Cardiac muscle cell (in vitro differentiated cells and primary cell): ENCODE measurements at places on chromosomes 6 and 20. TPM values are rescaled to one million over a fixed set of nuclear protein-coding genes. Genes with fewer than 3 reads are reported as not detected.

- no peak for DNase-seq
These were observed 1255.1 kb upstream of the EYS start for GRCh38 chr6:66962082-66962481.

- no peak for DNase-seq
These were observed 155.2 kb upstream of the DTNBP1 start for GRCh38 chr6:15818044-15818443.

DNA sequence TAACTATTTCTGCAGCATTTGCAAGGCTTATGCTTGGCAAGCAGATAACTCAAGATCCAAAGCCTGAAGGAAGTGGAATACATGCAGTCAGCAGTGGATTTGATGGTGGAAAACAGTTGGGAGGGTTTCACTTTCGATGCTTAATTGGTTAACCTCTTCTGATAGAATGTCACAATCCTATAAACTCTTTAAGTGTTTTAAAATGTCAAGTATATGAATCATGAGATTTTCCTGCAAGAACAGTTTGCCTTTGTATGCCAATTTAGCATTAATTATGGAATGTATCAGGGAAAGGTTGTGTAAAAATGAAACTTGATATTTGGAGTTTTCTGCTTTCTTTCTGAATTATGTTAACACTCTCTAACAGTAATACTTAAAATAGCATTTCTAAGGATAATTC, 36.6 kb downstream of the NKX2-4 start:
- peak; percentile 24 for DNase-seq

DNA sequence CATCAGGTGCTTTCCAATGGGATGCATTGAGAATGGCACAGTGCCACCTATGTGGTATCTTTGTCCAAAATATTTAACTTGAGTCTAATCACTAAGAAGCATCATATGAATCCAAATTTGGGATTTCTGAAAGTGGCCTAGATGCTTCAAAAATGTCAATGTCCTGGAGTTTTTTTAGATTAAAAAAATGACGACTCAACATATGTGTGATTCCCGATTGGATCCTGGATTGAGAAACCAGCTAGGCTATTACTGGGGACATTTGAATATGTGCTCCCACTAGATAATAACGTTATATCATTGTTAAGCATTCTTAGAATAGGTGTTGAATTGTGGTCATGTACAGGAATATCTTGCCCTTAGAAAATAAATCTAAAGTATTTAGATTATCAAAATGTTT, 189.2 kb downstream of the TBXT start:
- DNase-seq, result no peak

DNA sequence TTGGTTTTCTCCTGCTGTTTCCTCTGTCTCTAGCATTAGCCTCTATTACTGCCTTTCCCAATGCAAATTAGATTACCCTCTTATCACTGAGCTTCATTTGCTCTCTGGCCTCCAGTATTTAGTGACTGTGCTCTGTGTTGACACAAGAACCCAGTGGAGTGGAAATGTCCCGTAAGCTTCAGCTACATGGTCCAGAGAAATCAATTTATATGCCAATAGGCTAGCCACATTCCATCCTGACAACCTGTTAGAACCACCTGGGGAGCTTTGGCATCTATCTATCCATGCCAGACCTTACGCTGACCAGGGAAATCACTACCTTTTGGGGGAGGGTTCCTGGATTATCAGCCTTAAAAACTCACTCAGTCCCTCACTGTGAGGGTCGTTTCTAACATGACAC, 459.6 kb downstream of the UTRN start:
- no peak for DNase-seq

DNA sequence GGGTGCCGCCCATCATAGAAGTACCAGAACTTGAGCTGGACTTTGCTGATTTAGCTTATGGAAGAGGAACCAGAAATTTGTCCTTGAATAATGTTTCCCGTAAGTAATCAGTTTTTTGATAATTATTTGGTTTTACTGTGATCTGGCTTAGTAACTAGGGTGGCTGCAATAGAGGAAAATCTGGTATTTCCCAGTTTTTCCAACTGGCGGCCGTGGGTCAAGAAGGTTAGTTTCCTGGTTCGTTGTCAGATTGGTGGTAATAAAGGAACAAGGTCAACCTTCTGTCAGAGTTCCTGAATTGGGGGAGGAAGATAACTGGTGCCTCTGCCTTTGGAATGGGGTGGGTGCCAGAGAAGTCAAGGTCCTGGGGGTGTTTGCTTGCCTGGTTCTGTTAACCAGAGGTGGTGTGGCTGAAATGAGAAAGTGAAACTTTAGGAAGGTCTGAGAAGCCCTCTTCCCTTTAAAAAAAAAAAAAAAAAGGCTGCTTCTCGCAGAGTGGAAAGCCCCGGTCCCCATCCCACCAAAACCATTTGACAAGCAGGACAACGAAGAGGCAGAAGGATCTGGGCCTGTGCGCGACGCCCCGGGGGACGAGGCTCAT, at the start of gene CALHM6:
TSS of gene CALHM6 (plus strand) at position 45 of the 601 bp plus-strand sequence. CDS start at position 600, 555 bp downstream.
- no peak for DNase-seq

DNA sequence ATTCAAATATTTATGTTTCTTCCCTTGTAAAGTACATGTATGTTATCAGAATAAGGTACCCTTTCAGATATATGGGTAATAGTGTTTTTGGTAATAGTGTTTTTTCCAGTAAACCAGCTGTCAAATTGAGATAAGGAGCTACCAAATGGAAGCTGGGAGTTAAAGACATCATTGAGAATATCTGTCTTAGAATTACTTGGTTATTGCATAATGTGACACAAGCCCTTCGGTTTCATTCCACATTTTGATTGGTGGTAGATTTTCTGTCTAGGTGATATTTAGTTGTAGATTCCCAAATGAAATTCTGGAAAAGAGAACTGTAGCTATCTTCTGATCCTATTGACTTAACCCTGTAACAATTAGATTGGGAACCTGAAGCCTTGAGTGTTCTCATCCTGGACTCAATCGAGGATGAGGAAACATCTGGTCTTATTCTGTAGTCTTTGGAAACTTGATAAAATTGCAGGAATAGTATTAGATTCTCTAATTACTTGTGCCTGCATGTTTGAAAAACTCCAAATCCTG, 75.1 kb upstream of the SYNJ2 start:
- DNase-seq, result no peak

DNA sequence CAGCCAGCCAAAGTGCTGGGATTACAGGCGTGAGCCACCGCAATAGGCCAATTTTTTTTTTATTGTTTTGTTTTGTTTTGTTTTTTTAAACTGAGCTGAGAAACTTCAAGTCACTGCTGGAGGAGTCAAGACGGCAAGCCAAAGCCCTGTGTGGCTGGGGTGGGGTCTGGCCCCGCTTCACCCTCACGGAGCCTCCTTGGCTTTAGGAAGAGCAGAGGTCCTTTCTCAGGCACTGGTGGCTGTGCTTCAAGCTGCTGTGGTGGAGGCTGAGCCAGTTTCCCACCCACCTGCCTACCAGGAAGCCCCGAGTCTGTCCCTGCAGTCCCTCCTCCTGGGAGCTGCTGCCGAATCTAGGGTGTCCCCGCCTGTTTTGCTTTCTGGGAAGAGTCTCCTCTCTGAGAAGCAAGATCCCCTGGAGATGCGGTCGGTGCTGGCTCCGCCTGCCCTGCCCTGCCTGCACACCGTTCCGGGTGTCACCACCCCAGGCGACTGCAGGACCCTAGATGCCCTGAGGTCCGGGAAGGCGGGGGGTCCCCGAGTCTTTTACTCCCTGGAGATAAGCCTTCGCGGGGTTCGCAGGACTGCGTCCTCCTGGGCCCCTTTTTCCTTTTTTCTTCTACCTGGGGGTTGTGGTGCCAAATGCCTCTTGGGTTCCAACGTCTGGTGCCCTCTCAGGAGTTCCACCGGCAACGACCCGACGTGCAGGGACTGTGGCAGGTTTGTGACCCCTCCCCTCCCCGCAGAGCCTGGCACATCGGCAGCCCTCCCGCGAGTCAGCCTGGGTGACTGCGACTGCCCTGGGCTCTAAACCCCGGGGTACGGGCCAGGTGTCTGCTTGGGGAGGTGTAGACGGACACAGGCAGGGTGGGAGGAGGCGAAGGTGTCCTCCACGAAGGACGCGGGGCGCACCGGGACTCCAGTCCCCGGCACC, 100.7 kb downstream of the TAF4 start:
- no peak for DNase-seq

GRCh38 chr20:34112600-34113101, 608 bp upstream of the EIF2S2 start:
- peak; percentile 65 for DNase-seq

GRCh38 chr6:131914967-131915751, 36.0 kb downstream of the CCN2 start:
- peak; percentile 89 for DNase-seq

DNA sequence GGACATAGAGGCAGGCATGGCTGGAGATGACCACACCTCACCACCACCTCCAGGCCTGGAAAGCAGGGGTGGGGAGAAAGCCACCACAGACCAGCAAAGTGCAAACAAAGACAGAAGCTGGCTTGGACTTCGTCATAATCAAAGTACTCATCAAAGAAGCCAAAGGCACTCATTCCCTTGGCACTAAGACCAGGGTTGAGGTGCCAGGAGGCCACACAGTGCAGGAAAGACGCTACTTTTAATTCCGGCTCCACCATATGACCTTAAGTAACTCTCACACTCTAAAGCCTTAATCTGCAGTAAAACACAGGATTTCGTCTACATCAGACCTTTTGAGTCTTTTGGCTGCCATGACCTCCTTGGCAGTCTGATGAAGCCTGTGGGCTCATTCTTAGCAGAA, 123.1 kb downstream of the HIVEP2 start:
- no peak for DNase-seq

DNA sequence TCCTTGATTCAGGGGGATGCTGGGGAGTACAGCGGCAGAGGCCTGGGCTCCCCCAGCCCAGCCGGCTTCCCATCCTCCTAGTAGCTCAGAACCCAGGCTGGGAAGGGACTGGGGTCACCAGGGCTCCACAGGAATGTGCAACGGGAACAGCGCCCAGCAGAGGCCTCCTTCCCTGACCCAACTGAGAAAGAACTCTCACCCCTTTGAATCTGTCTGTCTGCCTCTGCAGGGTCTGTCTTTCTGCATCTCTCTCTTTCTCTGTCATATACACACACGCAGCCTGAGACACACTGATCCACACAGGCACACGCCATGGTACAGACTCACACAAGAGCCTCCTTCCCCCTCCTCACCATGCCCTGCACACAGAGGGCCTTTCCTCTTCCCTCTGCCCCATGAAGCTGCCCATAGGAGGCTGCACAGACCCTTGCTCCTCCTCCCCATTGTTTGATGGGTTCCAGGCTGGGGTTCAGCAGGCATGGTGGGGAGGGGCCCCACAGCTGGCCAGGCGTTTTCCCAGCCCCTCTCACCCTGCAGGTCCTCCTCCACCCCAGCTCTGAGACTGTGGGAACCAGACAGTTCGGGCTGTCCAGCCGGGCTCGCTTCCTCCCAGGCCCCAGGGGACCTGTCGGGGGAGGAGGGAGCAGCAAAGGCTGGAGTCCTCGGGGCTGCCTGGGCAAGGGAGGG, 2.8 kb downstream of the FOXS1 start:
- DNase-seq, result no peak

- no peak for DNase-seq
These were observed 57.5 kb downstream of the SNX9 start for GRCh38 chr6:157880534-157880933.

DNA sequence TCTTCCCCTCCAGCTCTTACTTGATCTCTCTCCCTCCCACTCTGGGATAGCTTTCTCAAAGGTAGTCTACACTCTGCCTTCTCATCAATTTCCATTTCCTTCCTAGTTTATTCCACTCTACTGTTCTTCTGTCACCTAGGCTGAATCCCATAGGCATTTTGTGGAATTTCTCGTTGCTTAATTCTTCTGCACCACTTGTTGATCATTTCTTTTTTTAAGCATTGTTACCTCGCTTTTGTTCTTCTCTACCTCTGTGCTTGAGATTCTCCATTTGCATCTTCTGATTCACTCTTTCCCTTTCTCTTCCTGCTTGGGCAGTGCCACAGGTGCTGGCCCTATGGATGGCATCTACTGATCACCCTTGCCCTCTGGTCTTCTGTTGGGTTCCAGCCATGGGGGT, 567.2 kb downstream of the CDH26 start:
- DNase-seq, result no peak

- peak; percentile 34 for DNase-seq
These were observed 3.5 kb downstream of the TGM3 start for GRCh38 chr20:2299301-2299700.

DNA sequence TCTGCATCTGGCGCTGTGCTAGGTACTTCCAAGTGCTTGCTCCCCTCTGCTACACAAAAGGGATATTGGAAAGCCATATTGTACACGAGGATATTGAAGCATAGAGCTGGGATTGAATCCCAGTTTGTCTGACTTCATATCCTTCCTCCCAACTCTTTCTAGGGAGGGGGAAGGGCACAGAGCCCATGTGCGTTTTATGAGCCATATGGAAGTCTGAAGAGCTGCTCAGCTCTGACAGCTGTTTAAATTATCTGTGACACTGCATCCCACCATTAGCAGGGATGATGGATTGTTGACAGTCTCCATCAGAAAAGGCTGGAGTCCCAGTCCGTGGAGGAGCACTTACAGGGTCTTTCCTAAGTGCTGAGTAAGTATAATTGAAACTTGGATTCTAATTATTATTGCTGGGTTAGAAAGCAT, 18.4 kb downstream of the TIAM2 start:
- peak; percentile 42 for DNase-seq

- no peak for DNase-seq
These were observed 9.9 kb downstream of the ATXN1 start for GRCh38 chr6:16751251-16751946.

DNA sequence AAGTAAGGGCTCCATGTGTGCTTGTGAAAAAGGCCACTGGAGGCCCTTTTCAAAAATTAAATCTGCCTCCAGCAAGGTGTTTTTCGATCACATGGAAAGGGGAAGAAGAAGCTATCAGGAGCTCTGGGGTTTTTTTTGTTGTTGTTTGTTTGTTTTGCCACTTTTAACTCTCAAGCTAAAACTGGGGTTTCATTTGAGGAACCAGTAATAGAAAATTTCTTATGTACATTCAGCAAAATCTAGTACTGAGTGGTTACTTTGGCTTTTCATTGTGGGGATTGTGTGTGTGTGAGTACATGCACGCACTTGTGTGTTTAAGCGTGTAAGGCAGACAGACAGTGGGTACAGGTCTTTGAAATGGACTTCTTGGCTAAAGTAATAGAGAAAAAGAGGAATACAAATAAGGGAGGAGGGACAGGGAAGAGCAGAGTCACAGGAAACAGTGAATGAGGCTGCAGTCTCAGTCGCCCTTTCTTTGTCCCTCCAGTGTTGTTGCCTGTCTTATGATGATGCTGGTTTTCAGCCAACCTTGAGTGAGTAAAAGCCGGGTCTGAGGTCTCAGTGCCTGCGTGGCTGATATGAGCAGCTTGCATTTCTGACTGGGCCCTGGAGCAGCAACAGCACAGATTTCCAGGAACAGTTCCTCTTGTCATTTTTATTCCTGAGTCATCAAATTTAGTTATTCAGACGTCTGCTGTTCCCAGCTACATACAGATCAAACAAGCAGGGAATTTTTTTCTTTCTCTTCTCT, 26.2 kb downstream of the SLC16A10 start:
- DNase-seq, result peak; percentile 77

Gene SLC44A4
- not detected in 2 replicates for total RNA-seq

Gene BPIFA3
- not detected in 2 replicates for total RNA-seq

Gene MICB
- 2.2 and 3.6 TPM in 2 replicates for total RNA-seq

Gene RGS17
- 0.15 and 0.74 TPM in 2 replicates for total RNA-seq

Gene NOX3
- total RNA-seq, result not detected in 2 replicates

Gene LCA5
- total RNA-seq, result 3.5 and 5.9 TPM in 2 replicates

Gene PAK1IP1
- total RNA-seq, result 6.2 and 10.4 TPM in 2 replicates

Gene CDSN
- total RNA-seq, result not detected in 2 replicates

Gene ACTL10
- total RNA-seq, result 1.1 and 1.5 TPM in 2 replicates

Gene MOG
- total RNA-seq, result 1.3 and 1.8 TPM in 2 replicates

Gene WFDC11
- total RNA-seq, result not detected in 2 replicates
